ENCODE measurements at places on chromosomes 11 and 22. TPM values are rescaled to one million over a fixed set of nuclear protein-coding genes. Genes with fewer than 3 reads are reported as not detected.

- no peak for DNase-seq
These were observed 25.8 kb downstream of the TSKU start for GRCh38 chr11:76808996-76809395.

DNA sequence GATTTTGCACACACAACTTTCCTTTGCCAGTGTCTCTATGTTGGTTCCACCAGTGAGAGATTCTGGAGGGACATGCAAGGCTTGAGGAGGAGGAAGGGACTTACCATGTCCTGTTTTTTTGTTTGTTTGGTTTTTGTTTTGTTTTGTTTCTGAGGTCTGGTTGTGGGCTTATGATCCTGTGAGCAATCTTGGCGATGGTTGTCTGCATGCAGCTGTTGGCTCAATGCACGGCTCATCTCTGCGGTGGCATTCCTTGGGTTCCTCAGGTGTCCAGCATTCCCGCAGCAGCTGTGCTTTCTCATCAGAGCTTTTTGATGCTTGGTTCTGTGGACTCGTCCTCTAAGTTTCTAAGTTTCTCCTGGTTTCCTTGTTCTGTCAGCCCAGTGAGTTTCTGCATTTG lies 4.8 kb upstream of the NNMT start:
- DNase-seq, result no peak

GRCh38 chr11:74018331-74019005 lies 9.6 kb upstream of the UCP3 start:
- peak; percentile 29 for DNase-seq

The HTR3B gene
- total RNA-seq, result not detected

The OR51B5 gene
- 0.30 TPM for total RNA-seq

GRCh38 chr11:68652683-68653156 lies 31.6 kb upstream of the GAL start:
- DNase-seq, result no peak

DNA sequence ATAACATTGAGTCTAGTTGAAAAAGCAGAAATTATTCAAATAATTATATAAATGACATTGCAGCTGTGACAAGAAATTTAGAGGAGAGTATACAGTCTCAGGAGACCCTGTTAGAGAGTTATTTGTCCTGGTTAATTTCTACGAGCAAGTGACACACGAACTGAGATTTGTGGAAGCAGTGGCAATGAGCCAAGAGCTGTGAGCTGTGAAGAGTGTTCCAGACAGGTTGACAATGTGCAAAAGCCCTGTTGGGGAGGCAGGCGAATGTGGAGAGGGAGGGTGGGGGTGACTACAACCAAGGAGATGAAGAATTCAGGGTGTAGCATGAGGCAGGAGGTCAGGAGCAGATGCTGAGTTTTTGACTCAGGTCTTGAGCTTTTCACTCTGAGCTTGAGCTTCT lies 620.2 kb upstream of the TENM4 start:
- no peak for DNase-seq

The MRGPRX3 gene
- not detected for total RNA-seq

DNA sequence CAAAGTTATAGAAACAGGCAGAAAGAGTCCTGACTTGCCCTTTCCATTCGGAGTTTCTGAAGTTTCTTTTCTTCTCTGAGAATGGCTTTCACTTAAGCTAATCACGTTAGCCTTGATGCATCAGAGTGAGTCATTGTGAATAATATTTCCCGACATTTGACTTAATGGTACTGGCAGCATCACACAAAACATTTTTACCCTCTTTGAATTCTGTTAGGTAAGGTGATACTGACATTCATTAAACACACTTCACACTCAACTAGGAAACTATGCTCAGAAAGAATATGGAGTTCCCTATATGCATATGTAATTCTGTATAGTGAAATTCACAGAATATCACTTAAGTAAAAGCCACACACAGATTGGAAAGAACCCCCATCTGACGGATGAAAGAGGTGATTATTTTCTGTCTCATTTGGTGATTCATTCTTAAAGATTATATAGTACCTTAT lies 120.8 kb upstream of the ARHGAP20 start:
- DNase-seq, result peak; percentile 48

- no peak for DNase-seq
These were observed 180.5 kb downstream of the ARHGAP42 start for GRCh38 chr11:100867606-100868005.

- no peak for DNase-seq
These were observed 48.6 kb downstream of the PISD start for GRCh38 chr22:31613286-31613903.

DNA sequence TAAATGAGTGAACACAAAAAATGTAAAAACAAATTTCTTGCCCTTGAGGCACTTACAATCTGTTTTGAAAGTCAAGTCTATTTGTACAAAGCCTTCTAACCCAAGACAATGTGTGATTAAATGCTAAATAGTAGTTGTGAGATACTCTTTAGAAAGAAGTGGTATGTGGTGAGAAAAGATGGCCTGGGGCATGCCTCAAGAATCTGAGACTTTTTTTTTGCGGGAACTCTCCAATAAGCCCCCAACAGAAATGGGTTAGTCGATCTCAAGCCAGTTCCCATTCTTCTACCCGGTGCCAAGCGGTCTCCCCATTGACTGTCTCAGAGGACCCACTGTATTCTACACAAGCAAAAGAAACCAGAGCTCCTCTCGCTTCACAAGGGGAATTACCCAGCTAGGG lies 26.9 kb upstream of the TBCEL start:
- DNase-seq, result no peak

DNA sequence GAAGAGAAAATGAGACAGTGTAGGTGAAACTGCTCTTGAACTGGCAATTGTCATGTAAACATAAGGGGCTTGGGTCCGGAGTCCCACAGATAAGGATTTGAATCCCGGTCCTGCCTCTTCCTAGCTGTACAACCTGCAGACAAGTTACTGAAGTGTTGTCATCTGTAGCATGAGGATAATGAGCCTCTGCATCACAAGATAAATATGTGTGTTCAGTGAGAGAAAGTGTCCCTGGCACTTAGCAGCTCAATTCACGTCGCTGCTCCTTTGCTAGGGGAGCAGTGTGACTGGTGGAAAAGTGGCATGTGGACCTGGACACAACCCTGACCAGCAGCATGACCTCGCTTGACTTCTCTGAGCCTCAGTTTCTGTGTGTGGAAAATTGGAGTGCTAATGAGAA lies 73.7 kb upstream of the NECTIN1 start:
- DNase-seq, result no peak

The SPA17 gene
- 5.0 TPM for total RNA-seq

DNA sequence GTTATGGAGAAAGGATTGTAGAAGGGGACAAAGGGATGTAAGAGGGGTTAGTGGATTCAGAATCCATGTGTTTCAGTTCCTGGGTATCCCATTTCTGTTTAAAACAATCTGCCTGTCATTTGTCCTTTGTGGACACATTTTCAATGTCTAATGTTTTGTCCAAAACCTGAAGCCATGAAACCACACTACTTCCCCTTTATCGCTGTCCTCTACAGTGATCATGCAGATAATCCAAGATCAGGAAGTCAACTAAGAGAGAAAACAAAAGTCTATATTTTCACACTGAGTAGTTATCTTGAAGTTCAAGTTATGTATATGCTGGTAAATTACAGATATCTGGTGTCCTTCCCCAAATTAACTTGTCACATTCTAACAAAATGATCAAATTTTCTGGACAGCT lies 457.0 kb downstream of the NTM start:
- no peak for DNase-seq

GRCh38 chr11:13118194-13118593 lies 109.1 kb downstream of the RASSF10 start:
- peak; percentile 99 for DNase-seq

DNA sequence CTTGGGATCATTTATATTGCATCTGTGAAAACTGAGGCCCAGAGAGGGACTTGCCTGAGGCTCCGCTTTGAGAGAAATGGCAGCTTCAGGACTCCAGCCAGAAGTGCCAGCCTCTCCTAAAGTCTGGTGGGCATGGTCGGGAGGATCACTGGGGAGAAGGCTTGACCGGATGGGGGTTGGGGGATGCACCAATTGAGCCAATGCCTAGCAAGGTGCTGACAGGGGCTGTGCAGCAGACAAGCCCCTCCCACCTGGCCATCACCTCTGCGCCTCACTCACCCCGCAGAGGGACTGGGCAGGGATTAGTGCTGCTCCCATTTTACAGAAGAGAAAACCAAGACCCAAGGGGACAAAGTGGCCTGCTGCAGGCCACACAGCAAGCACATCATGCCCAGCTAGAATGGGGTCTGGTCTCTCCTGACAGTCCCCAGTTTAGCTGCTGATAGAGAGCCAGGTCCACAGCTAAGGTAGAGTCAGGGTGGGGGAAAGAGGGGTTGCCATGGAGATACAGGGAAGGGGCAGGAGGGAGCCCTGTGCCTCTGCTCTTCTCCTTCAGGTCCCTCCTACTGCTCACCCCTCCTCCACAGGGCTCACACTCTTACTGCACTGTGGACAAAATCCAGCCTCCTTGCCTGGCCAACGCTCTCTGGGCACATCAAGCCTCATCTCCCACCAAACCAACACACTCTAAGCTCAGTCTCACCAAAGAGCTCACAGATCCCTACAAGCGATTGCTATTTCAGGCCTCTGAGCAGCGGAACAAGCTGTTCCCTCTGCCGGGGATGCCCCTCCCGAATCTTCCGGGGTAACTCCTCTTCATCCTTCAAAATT lies 29.5 kb downstream of the TEF start:
- DNase-seq, result no peak

DNA sequence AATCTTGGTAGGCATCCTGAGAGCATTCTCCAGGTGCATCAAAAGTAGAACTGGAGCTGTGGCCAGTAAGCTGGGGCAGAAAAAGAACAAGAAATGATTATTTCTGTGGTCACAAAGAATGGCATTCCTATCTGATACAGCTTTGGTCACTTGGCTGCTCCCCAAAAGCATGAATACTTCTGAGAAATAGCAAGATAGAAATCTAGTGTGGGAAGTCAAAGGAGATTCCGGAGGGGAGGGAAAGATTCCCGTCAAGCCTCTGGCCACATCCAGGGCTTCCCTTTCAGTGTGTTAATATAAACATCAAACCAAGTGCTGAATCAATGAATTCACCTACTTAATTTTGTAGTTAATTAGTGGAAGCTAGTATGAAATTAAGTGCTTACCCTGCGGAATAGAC lies 1185.4 kb downstream of the LRRC4C start:
- DNase-seq, result peak; percentile 74

The TBX1 gene
- total RNA-seq, result 0.24 TPM

- DNase-seq, result peak; percentile 99
These were observed 143.0 kb upstream of the SORL1-AS1 start for GRCh38 chr11:121595717-121596161.

GRCh38 chr11:1299621-1300020 lies 9.8 kb downstream of the TOLLIP start:
- no peak for DNase-seq

The RFPL3 gene
- not detected for total RNA-seq

The GLYAT gene
- total RNA-seq, result not detected

DNA sequence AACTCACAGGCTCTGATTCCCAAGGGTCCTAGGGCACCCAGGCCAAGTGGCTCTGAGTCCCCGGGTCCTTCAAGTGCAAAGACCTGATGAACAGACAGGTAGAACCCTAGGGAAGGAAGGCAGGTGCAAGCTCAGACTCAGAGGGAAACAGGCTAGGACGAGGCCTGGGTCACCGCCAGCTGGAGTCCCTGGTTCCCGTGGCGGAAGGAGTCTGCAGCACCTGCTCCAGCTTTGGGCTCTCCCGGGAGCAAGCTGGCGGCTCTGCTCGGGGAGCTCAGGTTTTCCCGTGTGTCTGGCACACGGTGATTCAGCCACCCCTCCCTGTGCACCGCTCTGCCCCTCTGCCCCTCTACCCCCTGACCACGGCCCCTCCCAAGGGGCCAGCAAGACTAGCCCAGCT lies 59.8 kb downstream of the WNT7B start:
- DNase-seq, result no peak

- no peak for DNase-seq
These were observed 31.3 kb upstream of the DMC1 start for GRCh38 chr22:38601221-38601764.

DNA sequence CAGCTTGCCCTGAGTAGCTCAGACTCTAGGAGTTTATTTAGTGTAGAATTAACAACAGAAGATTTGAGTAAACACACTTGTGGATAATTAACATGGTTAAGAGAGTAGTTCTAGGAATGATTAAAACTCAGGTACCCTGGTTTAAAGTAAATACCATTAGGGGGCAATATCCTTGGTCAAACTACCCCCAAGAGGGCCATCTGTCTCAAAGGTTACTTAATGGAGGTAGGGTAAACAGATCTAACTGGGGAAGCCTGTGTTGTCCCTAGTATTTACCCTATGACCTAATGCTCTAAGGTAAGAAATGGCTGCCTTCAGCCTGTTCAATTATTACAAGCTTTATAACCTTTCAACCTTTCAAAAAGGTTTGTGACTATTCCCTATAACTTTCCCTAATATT lies 10.6 kb upstream of the GLYATL1 start:
- DNase-seq, result no peak

- DNase-seq, result no peak
These were observed 59.3 kb downstream of the RAB30 start for GRCh38 chr11:83012168-83013067.

- DNase-seq, result no peak
These were observed 933 bp upstream of the DLAT start for GRCh38 chr11:112024178-112024772.

The ZW10 gene
- 16.9 TPM for total RNA-seq

GRCh38 chr11:61757213-61757862 lies 4.9 kb downstream of the MYRF start:
- DNase-seq, result no peak

All from HFFc6 (cell line).